M059J (cell line): ENCODE measurements at places on chromosomes 4 and X.
A peak's percentile ranks its signal among the peaks of the same experiment; 100 is the strongest.

- no peak for DNase-seq
Measured at GRCh38 chr4:106303548-106304281, 12.3 kb downstream of the TBCK start.

- DNase-seq, result peak; percentile 0
Measured at GRCh38 chrX:94058728-94059382, 384.8 kb downstream of the FAM133A start.

- no peak for DNase-seq
Measured at GRCh38 chr4:53905276-53905940, 159.0 kb downstream of the CHIC2 start.

DNA sequence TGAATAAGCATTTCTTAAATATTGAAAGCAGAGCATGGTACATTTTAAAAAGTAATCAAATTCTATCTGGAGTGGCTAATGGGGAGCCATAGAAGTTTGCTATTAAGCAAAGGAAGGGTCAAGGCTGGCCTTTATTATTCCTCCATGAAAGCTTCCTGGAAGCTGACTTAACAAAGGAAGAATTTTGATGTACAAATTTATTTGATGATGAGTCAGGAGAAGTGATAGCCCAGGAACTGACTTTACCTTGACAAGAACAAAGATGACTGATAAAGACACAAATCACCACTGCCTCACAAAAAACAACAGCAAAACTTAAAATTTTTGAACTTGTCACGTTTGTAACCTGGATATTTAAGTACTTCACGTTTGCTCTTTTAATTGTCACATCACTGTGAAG, 872.1 kb downstream of the PCDH7 start:
- DNase-seq, result no peak

GRCh38 chrX:349196-349595, 30.6 kb upstream of the GTPBP6 start:
- DNase-seq, result no peak

DNA sequence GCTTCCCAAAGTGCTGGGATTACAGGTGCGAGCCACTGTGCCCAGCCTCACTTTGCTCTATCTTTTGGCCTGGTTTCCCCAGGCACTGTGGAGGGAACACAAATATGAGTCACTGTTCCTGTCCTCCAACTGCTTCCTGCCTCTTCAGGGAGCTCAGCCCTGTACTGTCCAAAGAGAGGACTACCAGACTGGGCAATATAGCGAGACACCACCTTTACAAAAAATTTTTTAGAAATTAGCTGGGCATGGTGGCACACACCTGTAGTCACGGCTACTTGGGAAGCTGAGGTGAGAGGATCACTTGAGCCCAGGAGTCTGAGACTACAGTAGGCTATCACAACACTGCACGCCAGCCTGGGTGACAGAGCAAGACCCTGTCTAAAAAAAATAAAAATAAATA, 16.9 kb upstream of the WAS start:
- DNase-seq, result no peak

GRCh38 chr4:185201977-185202962, 1.5 kb downstream of the CFAP97 start:
- DNase-seq, result peak; percentile 44

GRCh38 chr4:17072483-17072882, 174.0 kb upstream of the LDB2 start:
- DNase-seq, result no peak

- no peak for DNase-seq
Measured at GRCh38 chr4:11532138-11532537, 103.4 kb upstream of the HS3ST1 start.

- DNase-seq, result peak; percentile 20
Measured at GRCh38 chr4:14254252-14254651, 626.7 kb upstream of the BOD1L1 start.

- peak; percentile 10 for DNase-seq
Measured at GRCh38 chr4:139768896-139769295, 103.3 kb downstream of the MGST2 start.

DNA sequence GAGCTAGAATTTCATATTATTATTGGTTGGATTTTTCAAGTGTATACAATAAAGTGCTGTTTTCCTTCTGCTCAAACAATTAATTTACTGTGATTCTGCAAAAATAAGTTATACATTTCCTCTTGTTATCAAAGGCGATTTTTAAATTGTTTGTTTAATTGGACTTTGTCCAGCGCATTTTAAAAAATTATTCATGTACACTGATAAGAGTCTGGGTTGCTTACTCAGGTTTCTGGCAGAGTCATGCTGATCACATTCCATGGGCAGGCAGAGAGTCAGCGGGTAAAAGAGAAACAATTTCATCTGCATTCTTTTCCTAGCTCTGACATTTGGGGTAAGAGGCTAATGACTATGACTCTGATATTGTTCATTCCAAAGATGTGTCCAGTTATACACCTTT, 8.9 kb downstream of the FAT4 start:
- peak; percentile 79 for DNase-seq

GRCh38 chr4:81571105-81571504, 99.4 kb upstream of the RASGEF1B start:
- no peak for DNase-seq

- DNase-seq, result no peak
Measured at GRCh38 chr4:7313347-7313811, 121.0 kb downstream of the SORCS2 start.

DNA sequence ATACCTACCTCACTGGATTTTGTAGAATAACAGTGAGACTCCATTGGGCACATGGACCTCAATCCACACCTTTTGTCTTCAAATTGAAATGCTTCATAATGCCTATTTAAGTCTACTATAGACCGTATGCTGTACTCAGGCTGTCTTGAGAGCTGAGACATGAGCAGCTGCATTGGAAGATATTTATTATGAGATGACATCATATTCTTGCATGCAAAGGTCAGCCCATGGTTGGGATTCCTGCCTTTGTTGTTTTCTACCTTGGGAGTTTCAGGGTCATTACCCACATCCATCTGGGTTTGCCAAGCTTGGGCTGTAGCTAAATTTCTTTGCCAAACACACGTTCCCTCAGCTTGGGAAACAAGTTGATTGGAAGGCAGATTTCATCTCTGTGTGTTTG, 33.2 kb upstream of the MAMLD1 start:
- no peak for DNase-seq

DNA sequence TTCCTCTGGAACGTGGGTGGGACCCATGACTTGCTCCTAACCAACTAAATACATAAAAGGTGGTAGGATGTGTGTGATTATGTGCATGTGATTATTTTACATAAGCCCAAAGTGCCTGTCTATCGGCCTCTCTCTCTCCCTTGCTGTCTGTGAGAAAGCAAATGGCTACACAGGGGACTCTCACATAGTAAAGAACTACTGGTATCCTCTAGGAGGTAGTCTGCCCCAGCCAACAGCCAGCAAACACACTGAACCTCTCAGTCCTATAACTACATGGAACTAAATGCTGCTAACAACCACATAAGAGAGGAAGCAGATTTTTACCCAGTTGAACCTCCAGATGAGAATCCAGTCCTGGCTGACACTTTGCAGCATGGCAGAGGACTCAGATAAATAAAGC, 1249.4 kb downstream of the ADGRL3 start:
- DNase-seq, result no peak

DNA sequence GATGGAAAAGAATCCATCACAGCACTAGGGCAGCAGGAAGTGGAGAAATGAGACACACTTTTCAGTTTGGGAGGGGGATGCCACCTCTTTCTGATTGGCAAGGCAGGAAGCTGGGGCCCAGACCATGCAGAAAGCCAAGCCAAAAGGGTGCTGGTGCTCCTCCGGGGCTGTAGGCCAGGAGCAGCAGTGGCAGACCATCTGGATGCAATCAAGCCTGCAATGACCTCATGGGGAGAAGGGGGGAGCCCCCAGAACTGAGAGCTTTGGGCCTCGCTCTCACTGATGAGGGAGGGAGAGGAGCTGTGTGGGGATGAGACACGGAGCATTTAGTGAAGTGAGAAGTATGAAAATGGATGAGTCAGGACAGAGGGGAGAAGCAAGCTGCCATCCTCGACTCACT, 141.3 kb upstream of the NALF2 start:
- peak; percentile 5 for DNase-seq

- no peak for DNase-seq
Measured at GRCh38 chr4:141843136-141843535, 206.8 kb downstream of the IL15 start.

DNA sequence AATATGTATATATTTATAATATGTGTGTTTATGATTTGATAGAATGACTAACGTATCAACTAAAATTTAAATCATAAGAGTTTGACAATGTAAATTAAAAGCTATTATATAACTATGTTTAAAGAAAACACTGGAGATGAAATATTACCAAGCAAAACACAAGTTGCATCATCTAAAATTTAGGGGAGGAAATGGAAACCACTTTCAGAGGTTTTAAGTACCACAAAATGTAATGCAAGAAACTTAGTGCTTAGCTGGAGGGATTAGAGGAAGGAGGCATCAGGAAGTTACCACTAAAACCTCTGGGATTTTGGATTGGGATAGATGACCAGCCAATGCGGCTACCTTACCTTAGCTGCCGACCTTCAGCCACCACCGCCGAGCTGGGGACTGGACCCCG, 1192.1 kb upstream of the PRKX start:
- DNase-seq, result no peak

GRCh38 chr4:118762155-118762554, 73.8 kb downstream of the SEC24D start:
- no peak for DNase-seq

GRCh38 chr4:66949419-66949818, 595.9 kb downstream of the CENPC start:
- no peak for DNase-seq

DNA sequence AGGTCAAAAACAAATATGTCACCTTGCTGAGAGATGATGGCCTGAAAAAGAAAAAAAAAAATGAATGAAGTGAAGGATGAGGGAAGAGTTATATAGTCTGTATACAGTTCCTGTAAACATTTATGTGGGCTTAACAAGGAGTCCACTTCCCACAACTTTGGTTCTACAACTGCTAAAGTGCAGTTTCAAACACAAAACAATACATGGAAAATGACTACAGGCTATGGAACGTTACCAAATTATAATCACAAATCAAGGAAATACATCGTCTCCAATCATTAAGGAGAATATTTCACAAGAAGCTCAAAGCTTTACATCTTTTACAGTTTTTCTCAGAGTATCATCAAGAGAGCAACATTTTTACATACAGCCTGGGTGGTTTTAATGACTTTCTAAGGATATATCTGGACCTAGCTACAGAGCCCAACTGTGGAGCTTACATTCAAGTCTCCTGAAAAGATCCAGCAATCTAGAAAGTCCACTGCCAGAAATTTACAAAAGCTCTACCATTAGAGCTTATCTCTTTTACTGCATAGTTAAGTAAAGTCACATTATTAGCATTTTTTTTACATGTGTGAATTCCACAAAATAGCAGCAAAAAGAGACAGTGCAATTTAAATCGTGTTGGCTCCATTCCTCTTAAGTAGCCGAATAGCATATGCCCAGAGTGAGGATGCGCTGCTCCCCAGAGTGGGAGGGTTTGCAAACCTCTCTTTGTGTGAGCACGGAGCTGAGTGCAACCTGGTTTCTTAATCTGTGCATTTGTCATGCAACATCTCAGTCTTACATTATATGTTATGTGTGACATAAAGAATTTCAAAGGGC, 128.3 kb downstream of the MANBA start:
- DNase-seq, result no peak

DNA sequence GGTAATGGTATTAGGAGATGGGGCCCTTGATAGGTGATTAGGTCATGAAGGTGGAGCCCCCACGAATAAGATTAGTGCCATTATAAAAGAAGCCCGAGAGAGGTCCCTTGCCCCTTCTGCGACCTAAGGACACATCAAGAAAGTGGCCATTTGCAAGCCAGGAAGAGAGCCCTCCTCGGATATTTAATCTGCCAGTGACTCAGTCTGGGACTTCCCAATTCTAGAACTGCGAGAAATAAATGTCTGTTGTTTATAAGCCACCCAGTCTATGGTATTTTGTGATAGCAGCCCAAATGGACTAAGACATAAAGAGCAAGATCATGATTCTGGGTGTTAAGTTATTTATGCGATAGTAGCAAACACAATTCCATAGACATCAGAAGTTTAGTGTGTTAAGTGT, 192.2 kb downstream of the LDB2 start:
- peak; percentile 66 for DNase-seq

GRCh38 chr4:8082517-8083055, 76.0 kb downstream of the ABLIM2 start:
- peak; percentile 30 for DNase-seq

GRCh38 chr4:7403001-7403400, 31.7 kb downstream of the PSAPL1 start:
- no peak for DNase-seq

DNA sequence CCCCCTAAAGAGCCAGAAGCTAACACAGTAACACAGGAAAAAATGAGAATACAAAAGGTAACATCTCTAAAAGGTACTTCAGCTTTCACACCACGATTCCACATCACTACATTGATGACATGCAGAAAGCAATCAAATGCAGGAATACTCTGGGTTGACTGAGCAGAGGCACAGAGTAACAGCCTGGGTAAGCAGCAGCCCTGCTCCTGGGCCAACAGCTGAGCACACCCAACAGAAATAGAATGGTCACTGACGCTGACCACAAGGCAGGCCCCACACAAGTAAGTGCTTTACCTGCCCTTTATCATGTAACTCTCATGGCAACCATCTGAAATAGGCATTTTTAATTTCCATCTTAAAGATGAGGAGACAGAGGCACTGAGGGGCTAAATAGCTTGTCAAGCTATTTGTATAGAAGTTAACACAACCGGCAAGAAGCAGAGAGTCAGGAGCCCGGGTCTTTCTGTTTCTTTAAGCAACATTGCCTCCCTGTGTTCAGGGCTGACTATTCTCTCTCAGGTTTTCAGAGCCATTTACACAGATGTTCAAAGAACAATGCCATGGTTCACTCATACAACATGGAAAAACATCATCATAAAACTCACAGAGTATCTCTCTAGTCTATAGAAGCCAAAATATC, 168.9 kb downstream of the ZNF674 start:
- peak; percentile 70 for DNase-seq

DNA sequence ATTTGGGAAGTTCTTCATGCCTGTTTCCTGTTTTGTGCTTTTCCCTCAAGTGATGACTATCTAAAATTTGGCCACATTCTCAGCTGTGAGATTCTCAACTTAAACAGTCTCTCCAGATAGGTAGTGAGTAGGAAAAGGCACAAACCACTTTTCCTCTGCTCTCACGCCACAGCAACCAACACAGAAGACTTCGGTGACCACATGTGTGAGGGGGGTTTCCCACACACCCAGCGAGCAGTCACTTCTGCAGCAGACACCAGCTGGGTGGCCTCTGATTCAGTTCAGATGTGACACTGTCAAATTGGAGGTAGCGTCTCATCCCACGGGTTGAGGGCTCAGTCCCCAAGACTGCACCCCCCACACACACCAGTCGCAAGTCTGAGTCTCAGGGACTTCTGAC, 25.1 kb upstream of the CLDN34 start:
- DNase-seq, result no peak
